ENCODE measurements at places on chromosomes 11 and 22.

- DNase-seq: no peak
Observed at GRCh38 chr11:114367244-114367957, 32.9 kb downstream of the C11orf71 start.

DNA sequence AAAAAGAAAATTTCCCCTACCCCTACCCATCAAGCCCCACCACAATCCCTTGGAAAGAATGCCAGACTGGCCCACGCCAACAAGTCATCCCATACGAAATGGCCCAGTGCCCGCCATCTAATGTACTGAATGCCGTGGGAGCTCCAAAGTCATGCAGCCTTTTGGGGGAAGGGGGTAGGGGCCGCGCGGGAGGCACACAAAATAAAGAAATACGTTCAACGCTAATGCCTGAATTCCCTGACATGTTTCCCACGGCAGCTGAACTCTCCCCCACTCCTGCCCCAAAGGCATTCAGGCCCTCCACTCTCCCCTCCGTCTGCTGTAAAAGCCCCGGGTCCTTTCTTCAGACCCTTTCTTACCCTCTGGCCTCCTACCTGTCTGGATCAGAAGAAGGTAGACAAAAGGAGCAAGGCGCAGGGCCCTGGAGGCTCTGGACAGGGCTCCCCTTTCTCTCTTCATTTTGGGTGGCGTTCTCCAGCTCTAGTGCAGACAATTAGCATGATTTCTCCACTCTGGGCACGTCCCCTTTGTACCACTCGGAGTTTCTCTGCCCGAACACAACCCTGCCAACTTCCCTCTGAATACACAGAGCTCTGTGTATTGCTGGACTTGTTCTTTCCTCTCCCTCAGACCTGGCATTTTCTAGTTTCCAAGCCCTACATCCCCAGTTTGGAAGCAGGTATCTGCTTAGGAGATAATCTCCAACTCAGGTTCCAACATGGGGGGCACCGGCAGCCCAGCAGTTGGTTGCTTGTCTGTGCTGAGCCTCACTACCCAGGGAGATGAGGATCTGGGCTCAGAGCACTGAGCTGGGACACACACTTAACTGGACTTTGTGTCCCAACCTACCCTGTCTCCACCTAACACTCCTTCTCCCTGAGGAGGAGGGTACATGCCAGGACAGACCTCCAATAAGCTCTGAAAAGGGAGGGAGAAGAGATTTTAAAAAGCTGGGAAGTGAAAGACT, at the start of gene HEPACAM:
TSS of gene HEPACAM (minus strand) at position 500 of the 967 bp plus-strand sequence. CDS start at position 459, 41 bp downstream.
- DNase-seq: no peak

DNA sequence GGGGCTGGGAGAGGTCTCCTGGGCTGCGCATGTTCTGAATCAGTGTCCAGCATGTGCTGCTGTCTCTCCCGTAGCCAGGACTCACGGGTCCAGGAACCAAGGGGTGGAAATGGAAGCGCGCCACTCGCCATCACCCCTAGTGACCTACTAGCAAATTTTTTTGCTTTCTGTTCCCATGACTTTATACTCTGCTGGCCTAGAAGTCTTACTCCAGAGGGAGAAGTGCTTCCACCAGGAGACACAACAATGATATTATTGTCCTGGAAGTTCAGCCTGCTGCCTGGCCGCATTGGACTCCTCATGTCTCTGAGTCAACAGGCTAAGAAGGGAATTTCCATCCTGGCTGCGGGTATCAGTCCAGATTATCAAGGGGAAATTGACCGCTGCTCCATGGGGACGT, 729.7 kb downstream of the BRD1 start:
- DNase-seq: no peak

DNA sequence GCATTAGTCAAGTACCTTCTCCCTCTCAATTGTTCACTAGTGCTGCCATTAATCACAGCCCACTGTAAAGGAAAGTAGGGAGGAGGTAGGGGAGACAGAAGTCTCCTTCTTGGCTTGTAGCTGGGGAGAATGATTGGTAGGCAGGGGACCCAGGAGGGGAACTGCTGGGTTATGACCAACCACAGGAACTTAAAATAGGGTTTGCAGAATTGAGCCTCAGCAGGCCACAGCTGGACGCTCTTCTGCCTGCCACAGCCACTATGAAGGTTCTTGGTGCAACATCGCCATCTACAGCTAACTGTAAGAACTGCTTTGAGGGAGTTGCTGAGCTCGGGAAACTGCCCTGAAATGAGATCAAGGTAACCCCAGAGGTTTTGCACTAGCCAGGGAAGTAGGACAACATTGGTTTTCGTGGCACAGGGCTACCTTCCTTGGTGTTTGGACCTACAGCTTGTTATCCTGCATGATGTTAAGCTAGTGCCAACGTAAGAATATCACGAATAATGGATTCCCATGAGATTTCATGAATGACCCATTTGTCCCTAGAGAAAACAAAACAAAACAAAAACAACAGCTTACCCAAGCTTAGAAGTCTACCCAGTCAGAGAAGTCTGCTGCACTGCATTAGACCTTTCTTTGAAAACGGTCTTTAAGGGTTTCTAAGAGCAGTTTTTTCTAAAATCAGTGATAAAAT, 787.1 kb upstream of the API5 start:
- no peak for DNase-seq

DNA sequence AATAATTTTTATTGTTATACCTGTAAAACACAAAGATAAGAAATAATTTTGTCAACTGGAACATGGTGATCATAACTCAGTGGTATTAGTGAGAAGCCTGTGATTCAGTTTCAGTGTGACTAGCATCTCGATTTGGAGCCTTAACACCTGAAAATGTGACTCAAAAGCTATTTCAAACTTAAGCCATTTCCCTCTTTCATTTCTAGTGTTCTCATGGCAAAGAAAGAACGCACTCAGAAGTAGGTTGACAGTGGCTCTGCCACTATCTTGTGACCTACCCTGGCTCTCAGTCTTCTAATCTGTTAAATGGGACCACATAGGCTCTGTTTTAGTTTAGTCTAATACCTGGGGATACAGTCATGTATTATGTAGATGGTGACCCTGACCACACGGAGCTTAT, 62.7 kb downstream of the ISX start:
- DNase-seq: no peak

- no peak for DNase-seq
Observed at GRCh38 chr11:105273660-105274280, 134.2 kb upstream of the CARD18 start.

- DNase-seq: no peak
Observed at GRCh38 chr22:36208162-36208765, 6.7 kb upstream of the APOL4 start.

GRCh38 chr11:28526406-28526751, 418.2 kb downstream of the METTL15 start:
- DNase-seq: no peak

- DNase-seq: no peak
Observed at GRCh38 chr22:43878831-43879550, 12.8 kb downstream of the PNPLA5 start.

DNA sequence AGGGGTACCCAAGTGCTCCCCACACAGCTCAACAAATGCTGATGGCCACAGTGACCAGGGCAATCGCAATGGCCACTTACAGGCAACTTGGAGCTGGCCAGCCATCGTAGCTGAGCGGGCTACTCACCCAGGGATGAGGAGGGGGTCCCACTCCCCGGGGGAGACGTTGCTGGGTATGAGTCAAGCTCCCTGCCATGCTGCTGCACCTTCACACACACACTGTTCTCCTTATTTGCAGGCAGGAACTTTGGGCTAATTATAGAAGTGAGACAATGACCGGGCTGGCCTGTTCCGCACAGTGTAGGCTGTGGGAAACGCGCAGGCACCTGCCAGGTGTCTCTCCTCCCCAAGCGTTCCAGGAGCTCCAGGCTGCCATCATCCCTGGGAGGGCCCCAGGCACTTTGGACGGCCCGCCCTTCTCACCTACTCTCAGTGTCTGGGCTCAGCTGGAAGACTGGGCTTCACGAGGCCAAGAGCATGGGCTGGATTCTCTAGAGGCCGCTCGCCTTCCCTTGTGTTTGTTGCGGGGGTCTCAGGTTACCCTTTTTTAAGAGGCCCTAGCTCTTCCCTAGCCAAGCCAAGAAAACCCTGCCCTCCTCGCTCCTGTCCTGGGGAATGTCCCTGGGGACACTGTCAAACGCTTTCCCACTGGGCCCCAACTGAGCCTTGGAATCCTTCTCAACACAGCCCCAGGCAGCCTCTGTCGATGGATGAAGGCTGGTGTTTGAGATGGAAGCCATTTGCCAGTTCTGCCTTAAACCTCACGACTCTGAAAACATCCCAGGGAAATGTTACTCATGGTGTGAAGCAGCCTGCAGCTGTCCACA, 73.0 kb downstream of the RTL6 start:
- no peak for DNase-seq

DNA sequence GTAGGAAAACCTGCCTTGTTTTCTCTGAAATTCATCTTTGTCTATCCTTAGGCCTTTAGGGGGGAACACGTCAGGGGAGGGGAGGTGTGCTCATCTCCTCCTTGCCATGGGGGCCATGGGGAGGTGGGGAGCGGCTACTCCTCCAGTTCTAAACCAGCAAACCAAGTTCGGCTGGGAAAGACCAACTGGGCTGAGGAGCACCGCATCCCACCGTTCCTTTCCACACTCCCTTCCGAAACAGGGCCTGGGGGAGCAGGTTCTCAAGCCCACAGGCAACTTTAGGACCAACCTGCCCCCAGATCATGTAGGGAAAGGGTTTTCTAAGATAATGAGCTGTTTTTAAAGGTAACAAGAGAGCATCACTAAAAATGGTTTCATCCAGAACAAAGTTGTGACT, 77.5 kb upstream of the PITPNB start:
- no peak for DNase-seq

GRCh38 chr22:43883012-43883661, 8.7 kb downstream of the PNPLA5 start:
- DNase-seq: peak; percentile 14

DNA sequence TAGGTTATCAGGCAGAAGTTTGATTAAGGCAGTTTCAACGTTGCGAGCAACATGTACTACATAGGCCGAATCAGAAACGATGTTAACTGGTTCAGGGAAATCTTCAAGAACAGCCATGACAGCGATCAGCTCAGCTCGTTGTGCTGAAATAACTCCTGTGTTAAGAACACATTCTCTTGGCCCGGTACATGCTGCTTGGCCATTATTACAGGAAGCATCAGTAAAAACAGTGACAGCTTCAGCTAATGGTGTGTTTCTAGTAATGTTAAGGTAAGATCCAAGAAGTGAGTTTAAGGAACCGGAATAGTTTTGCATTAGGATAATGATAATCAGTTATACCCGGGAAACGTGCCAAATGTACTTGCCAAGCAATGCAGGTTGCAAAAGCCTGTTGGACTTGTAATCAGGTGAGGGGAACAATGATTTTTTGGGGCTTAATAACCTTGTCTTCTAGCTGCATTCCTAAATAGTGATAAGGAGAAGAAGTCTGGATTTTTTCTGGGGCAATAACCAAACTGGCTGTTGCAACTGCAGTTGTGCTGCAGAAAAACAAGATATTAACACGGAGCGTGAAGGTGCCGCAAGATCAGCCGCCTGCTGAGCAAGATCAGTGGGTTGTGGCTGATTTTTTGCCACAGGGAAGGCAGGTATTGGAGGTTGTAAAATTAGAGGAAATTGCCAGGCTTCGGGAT, 14.3 kb downstream of the OR52K1 start:
- DNase-seq: no peak

DNA sequence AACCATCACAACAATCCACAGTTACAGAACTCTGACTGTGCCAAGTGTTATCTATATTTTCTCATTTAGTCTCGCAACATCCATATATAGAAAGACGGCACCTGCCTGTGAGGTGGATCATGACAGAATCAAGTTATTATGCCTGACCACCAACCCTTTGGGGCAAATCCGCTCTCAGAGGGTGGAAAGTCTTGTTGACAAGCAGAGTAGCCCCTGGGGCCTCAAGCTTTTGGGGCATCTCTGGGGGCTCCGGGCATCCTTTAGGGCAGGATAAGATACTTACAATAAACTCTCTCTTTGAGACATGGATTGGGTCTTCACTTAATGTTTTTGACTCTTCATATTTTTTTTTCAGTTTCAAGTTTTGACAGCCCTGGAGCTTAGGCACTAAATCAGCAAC, 150.5 kb upstream of the NAV2 start:
- no peak for DNase-seq

DNA sequence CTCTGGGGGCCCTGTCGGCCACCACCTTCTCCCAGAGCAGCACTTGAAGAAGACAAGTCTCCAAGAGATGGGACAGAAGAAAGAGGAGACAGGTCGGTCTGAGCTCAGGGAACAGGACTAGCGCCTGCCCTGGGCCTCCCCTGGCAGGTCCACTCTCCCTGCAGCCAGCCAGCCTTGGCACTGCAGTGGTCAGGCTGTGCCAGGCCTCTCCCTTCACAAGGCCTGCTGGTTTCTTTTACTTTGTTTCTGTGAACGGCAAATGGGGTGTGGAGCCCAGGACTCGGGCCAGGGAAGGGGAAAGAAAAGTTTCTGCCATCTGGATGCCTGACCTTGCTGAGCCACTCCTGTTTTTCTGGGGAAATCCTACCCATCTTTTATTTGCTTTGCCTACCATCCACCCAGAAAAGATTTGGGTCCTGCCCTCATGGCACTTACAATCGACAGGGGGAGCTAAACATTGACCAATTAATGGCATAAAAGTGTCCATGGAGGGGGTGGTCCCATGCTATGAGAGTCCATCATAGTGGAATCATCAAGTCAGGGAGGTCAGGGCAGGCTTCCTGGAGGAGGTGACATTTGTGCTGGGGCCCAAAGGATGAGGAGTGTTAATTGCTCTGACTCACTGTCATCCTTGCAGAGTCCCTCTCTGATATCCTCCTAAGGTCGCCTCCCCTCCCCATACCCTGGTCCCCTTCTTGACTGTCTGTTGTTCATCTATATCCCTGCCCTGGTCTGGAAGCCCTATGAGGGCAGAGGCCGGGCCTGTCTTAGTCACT, 65.2 kb downstream of the NFAM1 start:
- DNase-seq: no peak

GRCh38 chr11:19651653-19652052, 61.0 kb upstream of the NAV2 start:
- no peak for DNase-seq

- DNase-seq: no peak
Observed at GRCh38 chr11:74846770-74847169, 98.1 kb downstream of the RNF169 start.

DNA sequence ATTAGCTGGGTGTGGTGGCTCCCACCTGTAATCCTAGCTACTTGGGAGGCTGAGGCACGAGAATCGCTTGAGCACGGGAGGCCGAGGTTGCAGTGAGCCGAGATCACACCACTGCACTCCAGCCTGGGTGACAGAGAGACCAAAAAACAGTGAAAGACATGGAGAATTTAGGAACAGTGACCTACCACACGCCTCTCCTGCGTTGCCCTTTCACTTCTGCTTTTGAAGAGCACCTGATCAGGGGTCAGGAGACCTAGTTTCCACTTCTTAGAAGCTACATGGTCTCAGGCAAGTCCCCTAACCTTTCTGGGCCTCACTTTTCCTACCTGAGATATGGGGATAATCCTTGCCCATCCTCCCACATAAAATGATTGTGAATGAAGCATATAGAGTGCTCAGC, 12.2 kb downstream of the SLC35C1 start:
- DNase-seq: no peak

- no peak for DNase-seq
Observed at GRCh38 chr11:112307616-112308015, 47.0 kb upstream of the PLET1 start.

GRCh38 chr22:36296690-36297089, 43.8 kb downstream of the APOL1 start:
- no peak for DNase-seq

- no peak for DNase-seq
Observed at GRCh38 chr22:19199479-19199878, 20.9 kb upstream of the SLC25A1 start.

Data from CD14-positive monocyte (primary cell).